ENCODE measurements at places on chromosomes 6 and 20.

DNA sequence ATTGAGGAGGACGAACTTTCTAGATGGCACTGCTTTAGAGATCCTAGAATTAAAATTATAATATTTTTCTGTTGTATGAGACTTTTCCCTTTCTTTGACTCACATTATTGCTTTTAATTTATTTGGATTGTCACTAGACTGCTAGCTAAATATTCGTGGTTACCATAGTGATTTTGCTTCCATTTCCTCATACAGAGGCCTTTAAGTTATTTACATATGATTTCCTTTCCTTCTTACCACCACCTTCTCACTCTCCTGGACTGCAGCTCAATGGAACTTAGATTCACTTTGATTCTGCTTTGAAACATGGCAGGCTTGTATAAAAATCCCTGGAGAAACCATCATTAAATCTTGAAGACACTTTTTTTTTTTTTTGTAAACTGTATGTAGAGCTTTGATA is 222.9 kb downstream of the LAMA2 start:
- DNase-seq: no peak

DNA sequence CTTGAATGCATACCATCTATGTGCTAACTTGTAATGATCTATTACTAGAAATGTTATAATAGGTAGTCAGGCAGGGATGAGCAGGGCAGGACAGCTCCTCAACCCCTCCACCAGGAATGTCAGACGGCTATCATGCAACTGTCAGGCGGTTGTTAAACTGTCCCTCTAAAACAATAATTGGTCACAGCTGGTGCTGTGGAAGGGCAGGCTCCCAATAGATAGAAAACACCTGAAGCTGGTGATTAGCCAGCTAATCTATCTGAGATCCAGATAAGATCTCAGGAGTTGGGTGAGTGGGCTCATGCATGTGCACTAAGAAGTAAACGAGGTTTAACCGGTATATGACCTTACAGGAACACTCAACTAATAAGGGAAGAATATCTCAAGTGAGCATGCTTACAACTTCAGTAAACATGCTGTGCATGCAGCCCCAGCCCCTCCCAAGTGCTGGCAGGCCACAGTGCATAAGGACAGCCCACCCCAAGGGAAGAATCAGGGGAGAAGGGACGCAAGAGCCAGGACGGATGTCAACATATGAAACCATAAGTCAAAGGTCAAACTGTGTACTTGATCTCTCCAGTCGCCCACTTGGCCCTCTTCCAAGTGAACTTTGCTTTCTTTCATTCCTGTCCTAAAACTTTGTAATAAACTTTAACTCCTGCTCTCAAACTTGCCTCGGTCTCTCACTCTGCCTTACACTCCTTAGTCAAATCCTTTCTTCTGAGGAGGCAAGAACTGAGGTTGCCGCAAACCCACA is 566.2 kb upstream of the NRSN1 start:
- no peak for DNase-seq

DNA sequence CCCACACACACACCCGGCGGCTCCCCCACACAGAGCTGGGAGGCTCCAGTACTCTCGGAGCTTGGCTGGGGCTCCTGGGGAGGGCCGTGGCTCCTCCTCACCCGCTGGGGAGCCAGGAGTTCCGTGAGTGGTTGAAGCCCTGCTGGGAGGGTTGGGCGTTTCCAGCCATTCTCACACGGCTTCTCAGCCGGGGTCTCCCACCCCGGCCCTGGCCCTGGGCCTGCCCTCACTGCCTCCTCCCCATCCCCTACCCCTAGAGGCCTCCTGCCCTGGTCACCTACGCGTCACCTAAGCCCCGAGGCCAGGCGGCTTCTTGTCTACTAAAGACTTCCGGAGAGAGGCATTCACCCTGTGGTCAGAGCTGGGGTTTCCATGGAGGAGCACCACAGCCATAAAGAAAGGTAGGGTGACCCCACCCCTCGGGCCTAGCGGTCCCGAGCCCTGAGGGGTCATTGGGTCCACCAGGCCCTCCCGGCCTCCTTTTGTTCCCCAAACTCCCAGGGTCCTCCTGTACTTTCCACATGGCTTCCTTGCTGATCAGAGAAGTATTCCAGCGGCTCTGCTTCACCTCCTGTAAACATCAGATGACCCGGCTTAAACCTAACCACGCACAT is 99.3 kb downstream of the TTLL2 start:
- no peak for DNase-seq

DNA sequence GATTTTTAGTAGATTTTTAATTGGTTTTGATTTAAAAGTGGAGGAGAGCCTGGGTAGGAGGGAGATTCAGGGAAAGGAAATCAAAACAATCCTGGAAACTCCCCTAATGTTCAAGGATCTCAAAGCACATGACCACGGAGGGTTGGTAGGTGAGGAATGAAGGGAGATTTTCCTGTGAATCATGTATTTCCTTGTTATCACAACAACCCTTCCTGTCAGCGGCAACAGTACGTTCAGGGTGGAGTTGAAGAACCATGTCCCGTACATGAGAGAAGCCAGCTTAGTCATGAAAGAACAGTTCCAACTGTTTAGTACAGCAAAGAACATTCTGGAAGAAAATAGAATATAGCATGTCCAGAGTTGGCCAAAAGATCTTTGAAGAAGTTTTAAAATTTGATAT is 79.4 kb upstream of the SCAF8 start:
- no peak for DNase-seq

DNA sequence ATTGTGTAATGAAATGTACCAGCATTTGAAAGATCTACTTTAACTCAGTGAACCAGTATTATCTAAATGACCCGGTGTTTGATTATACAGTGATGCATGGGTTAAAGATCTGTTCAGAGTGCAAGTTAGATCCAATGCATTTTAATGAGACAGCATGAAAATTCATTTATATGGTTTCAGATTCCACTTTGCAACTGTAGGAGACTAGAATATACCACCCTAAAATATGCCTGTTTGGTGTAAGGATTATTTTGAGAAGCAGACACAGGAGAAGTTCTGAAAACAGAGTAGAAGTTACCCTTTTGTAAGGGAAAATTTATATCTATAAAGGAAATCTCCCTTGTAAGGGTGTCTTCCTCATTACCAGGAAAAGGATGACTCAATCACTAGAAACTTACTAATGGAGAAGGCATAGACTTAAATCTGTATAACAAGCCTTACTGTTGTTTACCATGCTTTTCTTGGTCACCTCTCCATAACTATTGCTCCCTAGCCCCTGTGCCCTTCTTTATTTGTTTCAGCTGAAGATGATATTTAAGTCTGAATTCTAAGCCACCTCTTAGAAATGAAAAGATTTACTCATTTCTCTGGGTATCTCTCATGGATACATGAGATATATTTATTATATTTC is 105.4 kb downstream of the NCOA3 start:
- no peak for DNase-seq

DNA sequence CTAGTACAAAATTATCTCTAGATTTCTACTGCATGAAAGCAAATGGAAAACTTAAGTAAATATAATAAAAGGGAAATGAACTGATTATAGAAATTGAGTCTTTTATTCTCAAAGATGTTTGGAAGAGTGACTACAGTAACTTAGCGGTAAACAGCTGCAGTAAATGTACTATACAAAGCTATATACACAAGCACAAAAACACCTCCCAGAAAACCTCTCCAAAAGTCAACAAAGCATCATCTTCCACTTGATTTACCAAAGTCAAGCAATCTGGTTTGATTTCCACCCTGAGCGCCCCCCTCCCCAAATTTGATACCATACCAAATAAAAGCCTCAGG is 142.1 kb upstream of the SHLD1 start:
- no peak for DNase-seq

GRCh38 chr20:42063141-42063540 is 445.0 kb upstream of the CHD6 start:
- DNase-seq: no peak

DNA sequence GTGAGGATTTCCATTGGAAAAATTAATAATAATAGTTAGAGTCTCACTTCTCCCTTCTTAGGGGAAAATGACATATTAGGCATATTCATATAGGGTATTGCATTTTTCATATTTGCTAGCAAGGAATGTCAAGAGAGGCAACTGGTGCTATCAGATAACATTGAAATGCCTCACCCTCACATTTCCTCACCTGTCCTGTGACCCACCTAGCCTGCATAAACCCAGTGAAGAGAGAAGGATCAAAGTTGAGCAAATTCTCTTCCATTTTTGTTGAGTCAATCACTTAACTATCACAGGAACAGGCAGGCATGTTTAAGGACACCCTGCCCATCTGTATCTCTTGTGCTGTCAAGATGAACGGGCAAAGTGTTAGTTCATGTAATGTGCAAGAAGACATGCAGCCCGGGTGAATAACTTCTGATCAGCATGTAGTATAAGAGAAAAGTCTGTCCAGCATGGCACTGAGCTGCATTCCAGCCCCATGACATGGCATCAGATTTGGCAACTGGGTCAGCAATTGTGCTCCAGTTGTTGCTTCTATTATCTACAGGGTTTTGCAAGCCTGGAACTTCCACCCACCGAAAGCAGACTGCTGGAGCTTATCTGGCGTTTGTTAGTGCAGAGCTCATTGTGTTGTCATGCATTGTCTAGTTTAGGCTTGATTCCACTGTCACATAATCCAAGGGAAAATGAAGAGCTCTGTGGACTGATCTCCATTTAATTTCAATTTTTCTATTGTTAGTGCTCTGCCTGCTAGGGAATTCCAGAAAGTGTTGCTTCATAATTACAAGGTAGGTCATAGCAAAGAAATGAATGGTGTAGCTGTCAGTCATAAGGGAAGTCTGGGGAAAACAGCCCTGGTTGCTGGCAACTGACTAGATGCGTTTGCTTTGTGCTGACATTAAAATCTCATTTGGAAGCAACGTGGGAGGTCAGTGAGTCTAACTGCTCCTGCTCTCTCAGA is 138.4 kb upstream of the TNFAIP3 start:
- no peak for DNase-seq

- DNase-seq: no peak
These were observed 98.4 kb downstream of the PSMB1 start for GRCh38 chr6:170454512-170455285.

DNA sequence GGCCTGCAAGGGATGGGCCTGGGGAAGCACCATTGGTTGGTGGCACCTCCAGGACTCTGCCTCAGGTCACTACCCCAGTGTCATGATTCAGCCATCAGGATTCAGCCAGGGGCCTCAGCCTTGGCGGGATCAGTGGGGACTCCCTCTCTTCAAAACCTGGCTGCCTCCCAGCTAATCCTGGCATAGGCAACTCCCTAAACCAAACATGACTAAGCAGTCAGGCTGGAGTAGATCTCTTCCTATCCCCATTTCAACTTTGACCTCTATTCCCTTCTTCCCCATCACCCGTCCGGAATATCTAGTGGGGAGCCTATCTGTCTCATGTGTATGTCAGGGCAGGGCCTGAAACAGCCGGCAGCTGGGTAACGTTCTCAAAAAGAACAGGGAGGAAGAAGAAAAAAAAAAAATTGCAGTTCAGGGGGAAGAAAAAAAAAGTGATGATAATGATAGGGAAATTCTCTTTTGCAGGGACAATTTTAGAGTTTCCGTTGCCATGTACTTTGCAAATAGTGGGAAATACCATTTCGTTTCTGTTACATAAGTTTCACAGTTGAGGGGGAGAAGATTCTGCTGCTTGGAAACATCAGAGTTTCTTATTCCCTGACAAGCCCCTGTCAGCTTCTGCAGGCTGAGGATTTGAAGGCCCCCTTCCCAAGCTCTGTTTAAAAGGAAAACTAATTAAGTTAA is 4.1 kb upstream of the PREX1 start:
- DNase-seq: no peak
